ENCODE measurements at places on chromosomes 3 and 15.

DNA sequence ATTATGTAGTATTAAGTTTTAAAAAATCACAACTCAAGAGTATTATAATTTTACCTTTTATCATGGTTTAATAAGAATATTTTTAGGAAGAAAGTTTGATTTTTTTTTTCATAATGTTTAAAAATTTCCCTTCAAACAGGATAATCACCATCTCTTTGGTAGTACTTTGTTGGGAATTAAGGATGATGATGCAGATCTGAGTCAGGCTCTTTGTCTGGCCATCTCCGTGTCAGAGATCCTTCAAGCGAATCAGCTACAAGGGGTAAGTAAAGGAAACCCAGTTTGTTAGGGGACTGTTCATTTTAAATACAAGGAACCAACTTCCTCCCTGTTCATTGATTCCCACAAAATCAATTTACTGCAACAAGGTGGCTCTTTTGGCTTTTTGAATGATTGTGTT is 36.8 kb upstream of the NIT2 start:
- DNase-seq, result no peak

DNA sequence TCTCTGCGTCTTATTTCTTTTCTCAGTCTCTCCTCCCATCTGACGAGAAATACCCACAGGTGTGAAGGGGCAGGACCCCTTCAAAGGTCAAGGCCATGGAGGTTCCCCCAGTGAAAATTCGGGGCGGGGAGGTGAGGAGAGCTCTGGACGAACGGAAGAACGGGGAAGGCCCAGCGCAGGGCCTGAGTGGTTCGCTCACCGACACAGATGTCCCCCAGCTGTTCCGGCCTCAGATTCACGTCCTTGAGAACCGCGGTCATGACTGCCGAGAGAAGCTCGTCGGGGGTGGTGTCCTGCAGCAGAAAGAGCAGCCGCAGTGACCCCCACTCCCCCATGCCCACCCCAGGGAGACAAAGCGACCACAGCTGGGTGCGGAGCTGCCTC is 542 bp downstream of the ACAA1 start:
- DNase-seq, result no peak

GRCh38 chr15:39582286-39582976 is 1.6 kb downstream of the THBS1 start:
- no peak for DNase-seq

GRCh38 chr3:110568246-110568645 is 503.4 kb upstream of the NECTIN3 start:
- no peak for DNase-seq

DNA sequence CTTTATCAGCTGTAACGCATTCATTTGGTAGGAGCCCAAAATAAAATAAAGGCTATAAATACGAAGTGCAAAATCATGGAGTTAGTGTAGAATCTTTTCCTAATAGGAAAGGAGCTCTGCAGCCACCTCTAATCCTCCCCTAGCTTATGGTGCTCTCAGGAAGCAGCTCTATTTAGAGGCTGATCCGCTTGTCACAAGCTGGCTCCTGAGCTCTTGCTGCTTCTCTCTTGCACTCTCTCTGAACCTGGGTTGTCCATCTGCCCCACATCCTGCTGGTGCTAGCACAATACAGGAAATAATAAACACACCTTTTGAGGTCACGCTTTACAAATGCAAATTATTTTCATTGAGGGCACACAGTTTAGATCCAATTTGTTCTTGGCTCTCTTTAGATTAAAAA is 37.3 kb upstream of the BFSP2 start:
- no peak for DNase-seq

DNA sequence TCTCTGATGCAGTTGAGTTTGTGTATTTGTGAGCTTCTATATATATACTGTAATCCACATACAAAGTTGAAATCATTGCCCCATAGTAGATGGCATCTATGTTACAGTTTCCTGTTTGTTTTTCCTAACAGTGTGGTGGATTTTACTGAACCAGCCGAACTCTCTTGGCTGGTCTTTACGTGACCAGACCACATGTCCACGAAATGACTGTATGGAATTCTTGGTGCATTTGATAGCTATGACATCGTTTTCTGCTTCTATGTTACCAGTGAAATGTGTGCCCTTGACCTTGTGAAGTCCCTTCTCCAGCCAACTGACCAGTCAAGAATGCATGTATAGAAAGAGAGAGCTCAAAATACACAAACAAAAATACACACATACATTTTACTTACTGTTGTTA is 1.8 kb downstream of the KCNMB2 start:
- DNase-seq, result no peak

GRCh38 chr3:13189639-13190377 is 116.6 kb upstream of the IQSEC1 start:
- peak; percentile 42 for DNase-seq

- DNase-seq, result no peak
Observed at GRCh38 chr3:174938102-174938501, 79.0 kb downstream of the NAALADL2 start.

GRCh38 chr3:129756871-129757270 is 136.6 kb downstream of the TMCC1 start:
- DNase-seq, result no peak

DNA sequence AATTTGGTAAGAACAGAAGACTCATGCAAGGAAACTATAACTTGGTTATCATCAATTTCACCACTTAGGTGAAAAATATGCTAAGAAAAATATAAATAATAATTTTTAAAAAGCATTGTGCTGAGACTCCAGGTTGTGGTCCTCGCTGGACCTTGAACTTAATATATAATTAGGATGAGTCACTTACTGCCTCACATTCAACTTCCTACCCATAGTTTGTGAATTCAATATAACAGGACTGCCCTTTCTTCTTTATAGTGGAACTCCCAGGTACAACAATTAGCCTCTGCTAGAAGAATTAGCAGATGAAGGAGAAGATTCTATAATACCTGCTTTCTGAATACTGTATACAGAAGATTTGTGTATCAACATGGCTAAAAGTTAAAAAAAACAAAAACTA is 149.1 kb upstream of the SPRED1 start:
- DNase-seq, result no peak

- no peak for DNase-seq
Observed at GRCh38 chr3:12194669-12195161, 36.0 kb upstream of the TIMP4 start.

- DNase-seq, result no peak
Observed at GRCh38 chr3:66409771-66410754, 90.8 kb downstream of the LRIG1 start.

DNA sequence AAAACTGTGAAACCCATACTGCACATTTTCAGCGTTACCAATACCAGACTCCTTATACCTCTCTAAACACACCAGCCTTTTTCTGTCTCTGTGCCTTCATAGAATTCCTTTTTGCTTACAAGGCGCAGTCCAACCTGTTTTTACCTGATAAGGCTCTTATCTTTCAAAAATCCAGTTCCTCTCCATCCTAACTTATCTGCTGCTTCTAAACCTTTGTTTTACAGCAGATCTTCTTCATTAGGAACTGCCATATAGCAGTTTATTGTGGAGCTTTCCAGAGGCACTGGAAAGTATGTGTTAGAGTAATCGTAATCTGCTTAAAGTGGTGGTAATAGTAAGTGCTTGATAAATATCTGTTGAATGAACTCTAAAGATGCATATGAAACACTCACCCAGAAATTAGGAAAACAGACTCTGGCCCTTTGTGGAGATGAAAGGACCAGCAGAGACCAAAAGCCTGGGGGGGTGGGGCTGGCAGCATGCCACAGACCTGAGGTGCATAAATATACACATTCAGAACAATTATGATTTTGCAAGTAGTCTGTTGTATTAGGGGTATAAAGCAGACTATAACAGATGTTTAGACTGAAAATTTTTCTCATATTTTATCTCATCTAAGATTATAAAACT is 29.3 kb downstream of the PPP2R3A start:
- DNase-seq, result no peak

GRCh38 chr15:90873488-90873997 is 5.2 kb downstream of the FURIN start:
- no peak for DNase-seq

- no peak for DNase-seq
Observed at GRCh38 chr15:90248789-90249202, 560 bp upstream of the TTLL13 start.

DNA sequence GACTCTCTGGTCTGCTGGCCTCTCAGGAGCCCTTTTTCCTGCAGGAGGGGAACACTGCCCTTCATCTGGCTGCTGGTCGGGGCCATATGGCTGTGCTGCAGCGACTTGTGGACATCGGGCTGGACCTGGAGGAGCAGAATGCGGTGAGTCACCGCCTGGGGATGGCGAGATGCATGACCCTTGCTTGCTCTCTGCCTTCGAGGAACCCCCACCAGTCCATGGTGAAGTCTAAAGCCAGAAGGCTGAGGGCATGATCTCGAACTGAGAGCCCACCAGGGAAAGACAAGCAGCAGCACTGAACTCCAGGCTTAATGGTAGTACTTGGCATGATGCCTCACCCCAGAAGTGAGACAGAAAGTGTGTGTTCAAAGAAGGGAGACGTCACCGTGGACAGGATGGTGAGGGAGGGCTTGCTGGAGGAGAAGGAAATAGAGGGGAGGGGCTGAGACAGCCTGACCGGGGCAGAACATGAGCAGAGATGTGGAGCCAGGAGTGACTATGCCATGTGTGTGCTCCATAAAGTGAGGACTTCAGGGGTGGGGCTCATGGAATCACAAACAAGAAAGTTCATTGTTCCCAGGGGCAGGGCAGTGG is 19.2 kb downstream of the ANKDD1A start:
- no peak for DNase-seq

- DNase-seq, result no peak
Observed at GRCh38 chr15:29535952-29536351, 266.3 kb upstream of the NSMCE3 start.

- peak; percentile 6 for DNase-seq
Observed at GRCh38 chr15:84099181-84099580, 136.4 kb upstream of the GOLGA6L4 start.

GRCh38 chr3:170839518-170840100 is 30.4 kb downstream of the RPL22L1 start:
- no peak for DNase-seq

DNA sequence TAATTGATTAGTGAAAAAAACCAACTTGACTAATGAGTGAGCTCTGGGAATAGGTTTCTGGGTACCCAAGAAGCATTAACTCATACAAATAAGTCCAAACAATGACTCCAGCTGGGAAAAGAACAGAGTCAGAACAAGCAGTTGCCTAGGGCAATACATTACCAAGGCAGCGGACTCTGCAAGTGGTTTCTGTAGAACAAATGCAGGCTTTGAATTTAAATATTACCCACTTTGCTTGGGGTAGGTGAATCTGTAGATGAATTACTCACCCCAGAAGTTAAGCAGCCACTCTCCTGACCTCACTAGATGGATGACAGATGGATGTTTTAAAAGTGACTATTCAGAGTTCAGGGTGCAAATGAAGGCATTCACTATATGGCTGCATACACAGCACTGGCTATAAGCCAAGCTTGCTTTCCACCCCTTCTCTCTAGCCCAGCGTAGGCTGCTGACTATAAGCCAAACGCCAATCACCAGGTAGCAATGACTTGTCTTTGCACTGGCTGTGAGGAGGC is 73.1 kb upstream of the BHLHE40 start:
- no peak for DNase-seq

DNA sequence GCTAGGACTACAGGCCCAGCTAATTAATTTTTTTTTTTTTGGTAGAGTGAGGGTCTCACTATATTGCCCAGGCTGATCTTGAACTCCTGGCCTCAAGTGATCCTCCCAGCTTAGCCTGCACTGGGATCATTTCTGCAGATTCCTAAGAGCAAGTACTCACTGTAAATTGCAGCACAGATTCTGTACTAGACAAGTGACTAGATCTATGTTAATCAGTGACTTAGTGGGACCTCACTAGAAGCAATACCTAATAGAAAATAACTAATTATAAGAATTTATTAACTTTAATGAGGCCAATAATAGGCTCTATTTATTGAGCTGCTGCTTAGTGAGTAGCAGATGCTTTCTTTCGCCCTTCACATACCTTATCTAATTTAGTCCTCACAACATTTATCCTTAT is 10.6 kb upstream of the UTS2B start:
- no peak for DNase-seq

DNA sequence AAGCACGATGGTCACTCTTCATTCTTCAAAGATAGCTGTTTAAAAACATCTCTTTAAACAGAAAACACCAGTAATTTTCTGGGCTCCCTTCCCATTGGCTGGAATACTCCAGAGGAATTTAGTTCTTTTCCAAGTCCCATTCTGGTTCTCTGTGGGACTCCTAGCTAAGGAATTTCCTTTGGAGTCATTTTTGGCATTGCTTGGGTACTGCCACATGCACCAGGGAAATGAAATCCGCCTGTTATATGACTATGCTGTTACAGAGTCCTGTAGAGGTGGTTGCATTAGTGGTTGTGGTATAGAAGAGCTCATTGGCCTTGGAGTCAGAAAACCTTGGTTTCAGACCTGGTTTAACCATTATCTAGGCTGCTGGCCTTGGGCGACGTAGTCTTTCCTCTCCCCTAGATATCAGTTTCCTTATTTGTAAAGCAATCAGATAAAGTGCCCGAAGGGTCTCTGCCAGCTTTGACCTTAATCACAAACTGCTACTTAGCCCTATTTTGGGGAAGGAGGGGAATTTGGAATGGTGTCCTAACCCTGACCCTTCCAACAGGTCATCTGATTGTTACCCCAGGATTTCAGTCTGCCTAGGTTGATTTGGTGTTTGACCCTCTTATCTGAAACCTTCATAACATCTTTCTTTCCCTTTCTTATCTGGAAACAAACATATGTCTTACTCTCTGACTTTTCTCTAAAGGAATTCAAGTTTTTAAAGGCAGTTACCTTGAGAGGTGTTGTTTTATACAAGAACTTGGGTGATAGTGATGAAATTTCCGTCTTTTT is 13.4 kb downstream of the RTP1 start:
- DNase-seq, result no peak

- no peak for DNase-seq
Observed at GRCh38 chr3:81732642-81733041, 28.8 kb downstream of the GBE1 start.

DNA sequence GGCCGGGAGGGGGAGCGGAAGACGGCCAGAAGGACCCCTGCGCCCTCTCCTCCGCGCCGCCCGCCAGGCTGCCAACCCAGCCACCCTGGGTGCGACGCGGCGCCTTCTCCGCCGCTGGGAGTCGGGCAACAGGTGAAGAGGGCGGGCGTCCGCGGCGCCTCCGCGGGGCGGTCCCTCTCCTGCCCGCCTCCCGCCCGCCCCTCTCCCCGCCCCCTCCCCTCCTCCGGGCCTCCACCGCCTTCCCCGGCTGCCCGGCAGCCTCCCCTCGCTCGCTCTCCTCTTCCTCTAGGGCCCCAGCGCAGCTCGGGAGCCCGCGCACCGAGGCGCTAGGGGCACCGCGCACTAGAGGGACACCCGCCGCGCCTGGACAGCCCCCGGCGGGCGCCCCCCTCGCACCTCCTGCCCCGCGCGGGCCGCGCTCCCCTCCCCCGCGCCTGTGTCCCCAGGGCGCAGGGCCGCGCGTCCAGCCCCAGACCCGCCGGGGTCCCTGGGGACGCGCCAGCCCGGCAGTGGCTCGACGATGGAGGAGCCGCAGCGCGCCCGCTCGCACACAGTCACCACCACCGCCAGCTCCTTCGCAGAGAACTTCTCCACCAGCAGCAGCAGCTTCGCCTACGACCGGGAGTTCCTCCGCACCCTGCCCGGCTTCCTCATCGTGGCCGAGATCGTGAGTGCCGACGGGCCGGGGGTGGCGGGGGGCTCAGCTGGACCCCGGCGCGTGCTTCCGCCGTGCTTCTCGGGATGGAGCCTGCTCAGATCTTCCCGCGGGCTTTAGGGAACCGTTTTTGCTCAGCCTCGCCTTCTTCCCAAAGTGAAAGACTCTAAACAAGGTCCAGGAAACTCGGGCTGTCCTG is at the start of gene CMTM8:
Gene CMTM8 (plus strand): TSS at position 228 of the 854 bp plus-strand sequence. CDS start 293 bp downstream, at position 521.
- DNase-seq, result peak; percentile 89

GRCh38 chr15:20346082-20346805 is 195.4 kb downstream of the GOLGA6L6 start:
- DNase-seq, result no peak

Measured in right kidney (tissue), 9 donors.